RPMI7951 (cell line): ENCODE measurements at places on chromosomes 13 and 19. TPM values are rescaled to one million over a fixed set of nuclear protein-coding genes. Genes with fewer than 3 reads are reported as not detected.

DNA sequence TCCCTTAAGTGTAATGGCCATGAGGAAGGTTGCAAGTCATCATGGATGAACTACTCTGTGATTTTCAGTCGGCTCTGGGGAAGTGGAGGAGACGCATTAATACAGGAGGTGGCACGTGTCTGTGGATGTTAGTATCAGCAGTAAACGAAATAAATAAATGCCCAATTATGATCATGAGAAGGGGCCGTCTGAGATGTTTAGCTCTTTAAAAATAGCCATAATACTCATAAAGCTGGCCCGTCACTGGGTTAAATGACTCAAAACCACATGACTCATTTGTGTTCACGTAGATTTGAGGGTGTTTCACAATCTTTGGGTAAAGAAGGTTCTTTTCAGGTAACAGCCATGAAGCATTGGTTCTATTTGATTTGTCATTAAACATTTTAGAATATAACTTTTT lies 620.6 kb downstream of the GPC6 start:
- peak; percentile 4 for DNase-seq

DNA sequence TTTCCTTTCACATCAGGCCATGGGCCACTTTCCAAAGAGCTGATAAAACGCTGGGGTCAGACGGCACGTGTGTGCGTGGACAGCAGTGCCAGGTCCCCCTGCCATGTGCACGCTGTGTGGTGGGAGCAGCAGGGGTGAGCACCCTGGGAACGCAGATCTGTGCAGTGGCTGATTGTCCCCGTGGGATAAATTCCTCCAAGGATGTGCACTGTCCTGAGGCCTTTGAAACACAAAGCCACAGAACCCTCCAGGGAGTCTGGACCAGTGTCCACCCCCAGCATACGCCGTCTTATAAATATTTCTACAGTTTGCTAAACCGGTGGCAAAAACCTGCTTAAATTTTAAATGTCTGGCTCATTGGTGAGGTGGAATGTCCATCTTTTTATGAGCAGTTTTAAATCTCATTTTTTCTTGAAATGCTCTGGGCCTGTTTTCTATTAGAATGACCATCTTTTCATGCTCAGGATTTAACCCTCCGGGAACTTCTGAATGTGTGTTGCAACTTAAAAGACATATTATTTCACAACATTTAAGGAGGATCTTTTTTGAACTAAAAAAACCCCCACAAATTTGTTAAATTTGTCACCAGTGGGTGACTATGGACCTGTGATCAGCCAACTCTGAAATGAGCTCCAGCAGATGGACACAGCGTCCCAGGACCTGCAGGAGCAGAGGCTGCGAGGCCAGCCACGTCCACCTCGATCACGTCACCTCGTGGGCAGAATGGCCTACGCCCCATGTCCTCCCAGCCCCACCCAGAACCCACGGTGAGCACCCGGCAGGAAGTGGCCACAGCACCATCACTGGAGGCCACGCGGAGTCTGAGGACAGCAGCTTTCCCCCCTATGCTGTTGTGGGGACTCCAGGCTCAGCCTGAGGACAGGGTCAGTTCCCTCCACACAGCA lies 68.6 kb downstream of the RASA3 start:
- peak; percentile 92 for DNase-seq

DNA sequence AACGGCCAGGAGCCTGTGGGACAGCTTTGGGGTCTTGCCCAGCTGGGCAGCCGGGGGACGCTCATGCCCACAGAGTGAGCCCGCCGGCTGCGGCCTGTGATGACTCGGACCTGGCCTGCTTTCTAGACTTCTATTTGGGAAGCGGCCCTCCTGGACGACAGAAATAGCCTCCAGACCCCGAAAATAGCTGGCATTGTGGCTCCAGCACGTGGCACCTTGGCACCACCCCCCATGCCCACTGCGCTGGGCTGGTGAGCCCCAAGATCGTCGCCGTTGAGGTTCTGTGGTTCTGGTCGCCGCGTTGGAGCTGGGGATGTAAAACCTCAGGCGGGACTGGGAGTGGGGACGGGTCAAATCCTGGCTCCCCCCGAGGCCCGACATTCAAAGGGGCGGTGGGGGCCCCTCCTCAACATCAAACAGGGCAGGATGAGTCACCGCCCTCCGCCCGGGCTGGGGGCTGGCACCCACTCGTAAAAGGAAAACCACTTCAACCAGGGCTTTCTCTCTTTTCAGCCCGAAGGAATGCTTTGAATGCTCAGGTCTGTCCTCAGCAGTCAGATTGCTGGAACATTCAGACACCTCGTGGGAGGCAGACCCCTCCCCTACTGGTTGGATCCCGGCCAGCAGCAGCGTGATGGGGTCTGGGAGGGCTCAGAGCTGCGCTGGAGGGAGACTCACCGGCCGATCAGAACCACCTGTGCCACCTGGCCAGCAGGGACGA lies 42.1 kb downstream of the GADD45B start:
- DNase-seq = no peak

DNA sequence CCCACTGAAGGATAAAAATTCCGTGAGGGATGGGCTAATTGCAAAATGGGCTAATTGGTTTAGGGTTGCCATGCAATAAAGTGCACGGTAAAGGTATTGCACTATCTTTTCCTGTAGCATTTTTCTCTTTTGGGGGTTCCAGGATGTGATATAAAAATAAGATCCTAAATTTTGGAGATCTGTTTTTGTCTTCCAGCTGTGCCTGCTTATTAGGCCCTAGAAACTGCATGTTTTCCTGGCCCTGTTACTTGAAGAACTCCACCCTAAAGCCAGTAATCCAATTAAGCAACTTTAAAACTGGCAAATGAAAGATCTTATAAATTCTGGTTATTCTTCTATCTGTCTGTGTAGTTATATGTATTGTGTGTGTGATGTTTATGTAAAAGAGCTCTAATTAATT lies 2489.6 kb downstream of the PCDH9 start:
- DNase-seq = no peak

The ZNF526 gene
- total RNA-seq = 7.2 and 7.3 TPM in 2 replicates
